ENCODE measurements at places on chromosomes 12 and 14.

DNA sequence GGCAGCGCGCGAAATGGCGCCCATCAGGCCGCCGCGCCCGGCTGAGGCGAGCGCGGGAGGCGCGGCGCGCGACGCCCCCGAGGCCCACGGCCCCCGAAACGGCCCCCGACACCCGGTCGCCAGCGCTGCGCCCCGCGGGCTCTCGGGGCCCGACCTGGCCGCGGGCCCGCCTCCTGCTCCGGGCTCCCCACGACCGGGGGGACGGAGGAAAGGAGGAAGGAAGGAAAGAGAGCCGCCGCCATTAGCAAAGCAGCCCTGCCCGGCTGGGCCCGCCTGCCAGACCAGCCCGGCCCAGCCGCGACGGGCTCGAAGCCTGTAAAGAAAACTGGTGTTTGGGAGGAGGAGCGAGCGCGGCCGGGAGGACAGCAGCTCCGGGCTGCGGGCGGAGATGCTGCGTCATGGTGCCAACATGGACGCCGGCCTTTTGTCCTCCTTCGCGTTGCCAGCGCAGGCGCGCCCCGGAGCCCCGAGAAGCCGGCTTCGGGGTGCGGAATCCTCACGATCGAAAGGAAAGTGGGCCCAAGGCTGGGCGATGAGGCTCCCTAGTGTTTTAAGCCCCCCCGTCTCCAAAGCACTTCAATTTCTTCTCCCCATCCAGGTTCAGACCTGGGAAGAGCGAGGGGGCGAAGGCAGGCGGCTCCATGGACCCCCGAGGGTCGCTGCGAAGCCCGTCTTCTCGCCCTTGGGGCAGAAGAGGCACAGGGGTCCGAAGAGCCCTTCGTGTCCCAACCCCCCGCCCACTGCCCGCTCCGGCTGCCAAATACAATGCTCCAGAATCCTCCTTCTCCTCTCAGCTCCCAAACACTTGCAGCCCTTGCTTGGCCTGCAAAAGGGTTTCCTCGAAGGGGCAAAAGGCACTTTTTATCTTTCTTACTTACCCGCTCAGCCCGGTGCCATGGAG, 2.9 kb upstream of the SETD1B start:
- peak; percentile 90 for DNase-seq

- DNase-seq, result no peak
Observed at GRCh38 chr12:58268069-58268468, 326.7 kb downstream of the ATP23 start.

DNA sequence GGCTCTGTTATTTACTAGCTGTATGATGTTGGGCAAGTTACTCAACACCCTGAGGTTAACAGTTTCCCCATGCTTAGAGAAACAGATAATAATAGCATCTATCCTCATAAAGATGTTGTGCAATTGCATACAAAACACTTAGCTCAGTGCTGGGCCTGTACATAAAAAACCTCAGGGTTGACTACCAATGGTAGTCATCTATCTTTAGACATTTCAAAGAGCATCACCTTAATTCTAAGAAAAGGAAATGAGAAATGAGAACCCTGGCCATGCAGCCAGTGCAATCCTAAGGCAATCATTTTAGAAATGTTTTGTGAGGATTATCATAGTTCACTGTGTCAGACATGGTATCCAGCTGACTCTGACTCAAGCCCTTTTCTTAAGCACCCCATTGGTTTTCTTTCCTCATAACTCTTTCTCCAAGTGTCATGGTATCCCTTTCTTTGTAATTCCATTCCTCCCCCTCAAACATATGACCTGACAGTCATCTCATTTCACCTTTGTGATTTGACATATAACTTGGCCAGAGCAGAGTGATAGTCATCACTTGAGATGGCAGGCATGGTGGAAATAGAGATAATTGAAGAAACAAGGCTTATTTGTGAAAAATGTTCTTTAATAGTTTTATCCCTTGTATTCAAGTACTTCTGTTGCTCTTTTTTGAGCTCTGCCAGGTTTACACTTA, 29.5 kb upstream of the OSBPL8 start:
- no peak for DNase-seq

DNA sequence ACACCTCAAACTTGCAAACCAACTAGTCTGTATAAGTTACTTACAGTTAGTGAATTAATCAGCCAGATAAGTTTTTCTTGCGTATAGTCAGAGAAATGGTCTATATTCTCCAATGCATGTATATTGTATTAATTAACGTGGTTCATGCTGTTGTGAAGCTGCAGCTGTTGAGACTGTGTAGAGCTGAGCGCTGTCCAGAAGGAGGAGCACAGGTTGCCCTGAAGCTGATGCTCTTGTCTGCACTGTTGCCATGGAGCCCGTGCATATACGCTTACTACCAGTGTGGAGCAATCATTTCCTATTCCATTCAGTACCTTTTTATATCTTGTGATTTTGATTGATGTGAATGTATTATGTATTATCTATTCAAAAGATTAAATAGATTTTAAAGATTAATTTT, 74.3 kb upstream of the ARID2 start:
- DNase-seq, result no peak

GRCh38 chr12:27924350-27925135, 48.0 kb downstream of the PTHLH start:
- DNase-seq, result no peak

GRCh38 chr12:23576372-23576771, 373.1 kb downstream of the SOX5 start:
- no peak for DNase-seq

DNA sequence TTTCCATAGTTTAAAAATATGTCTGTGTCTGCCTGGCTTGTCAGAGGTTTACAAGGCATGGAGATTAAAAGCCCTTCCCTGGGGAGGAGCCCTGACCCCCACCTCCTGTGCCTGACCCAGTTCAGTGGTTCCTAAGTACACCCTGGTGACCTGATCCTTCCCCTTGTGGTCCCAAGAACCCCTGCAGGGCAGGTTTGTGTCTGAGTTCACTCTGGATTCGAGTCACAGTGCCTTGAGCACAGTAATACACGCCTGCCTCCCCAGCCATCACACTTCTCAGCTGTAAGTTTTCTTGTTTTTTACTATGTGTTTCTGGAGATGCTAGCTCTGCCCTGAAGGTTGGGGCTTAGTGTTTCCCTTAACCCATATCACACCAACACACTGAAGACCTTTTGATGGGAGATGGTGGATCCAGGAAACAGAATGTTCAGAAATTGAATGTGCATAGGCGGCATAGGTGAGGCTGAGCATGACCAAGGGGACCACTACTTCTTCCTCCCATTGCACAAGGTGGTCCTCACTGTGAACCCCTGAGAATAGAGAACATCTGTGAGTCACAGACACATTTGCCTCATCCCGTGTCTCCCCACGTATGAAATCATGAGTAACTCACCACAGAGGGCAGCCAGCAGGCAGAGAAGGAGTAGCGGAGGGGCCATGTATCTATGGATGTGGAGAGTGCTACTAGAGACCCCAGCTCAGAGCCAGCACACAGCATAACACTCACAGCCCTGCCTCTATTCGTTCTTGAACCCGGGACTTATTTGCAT, 962.9 kb downstream of the TMEM121 start:
- no peak for DNase-seq

- DNase-seq, result no peak
Observed at GRCh38 chr12:30155001-30155730, 371.4 kb upstream of the TMTC1 start.

- DNase-seq, result no peak
Observed at GRCh38 chr12:108482717-108483212, 32.3 kb upstream of the FICD start.

DNA sequence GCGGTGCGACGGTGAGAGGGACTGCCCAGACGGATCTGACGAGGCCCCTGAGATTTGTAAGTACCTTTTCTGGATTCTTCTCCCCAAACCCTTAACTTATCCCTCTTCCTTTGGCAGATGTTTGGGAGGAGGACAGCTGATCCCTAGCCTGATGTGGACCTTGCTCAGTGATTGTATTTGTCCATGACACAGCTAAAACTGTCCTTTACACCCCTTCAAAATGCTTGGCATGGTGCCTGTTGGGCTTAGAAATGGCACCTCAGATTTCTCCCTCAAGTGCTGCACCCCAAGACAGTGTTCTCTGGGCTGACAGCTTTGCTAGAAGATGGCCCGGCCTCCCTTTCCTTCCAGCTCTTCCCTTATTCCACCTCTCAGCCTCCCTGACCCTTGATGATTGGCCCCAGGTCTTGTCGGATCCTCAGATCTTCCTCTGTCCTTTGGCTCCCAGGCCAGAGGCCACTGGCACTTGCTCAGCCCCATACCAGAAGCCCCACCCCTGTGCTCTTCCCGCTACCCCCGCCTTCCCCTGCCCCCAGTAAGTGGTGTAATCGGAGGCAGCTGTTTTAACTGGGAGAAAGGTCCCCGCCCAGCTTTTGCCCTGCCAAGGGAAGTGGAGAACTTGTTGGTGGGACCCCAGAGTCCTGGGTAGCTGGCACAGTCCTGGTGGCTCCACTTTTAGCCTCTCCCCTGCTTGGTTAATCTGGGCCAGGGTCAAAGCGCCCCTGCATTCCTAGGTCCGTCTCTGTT, 8.7 kb downstream of the LRP1-AS start:
- peak; percentile 24 for DNase-seq

- DNase-seq, result no peak
Observed at GRCh38 chr12:4628406-4628805, 20.4 kb downstream of the AKAP3 start.

DNA sequence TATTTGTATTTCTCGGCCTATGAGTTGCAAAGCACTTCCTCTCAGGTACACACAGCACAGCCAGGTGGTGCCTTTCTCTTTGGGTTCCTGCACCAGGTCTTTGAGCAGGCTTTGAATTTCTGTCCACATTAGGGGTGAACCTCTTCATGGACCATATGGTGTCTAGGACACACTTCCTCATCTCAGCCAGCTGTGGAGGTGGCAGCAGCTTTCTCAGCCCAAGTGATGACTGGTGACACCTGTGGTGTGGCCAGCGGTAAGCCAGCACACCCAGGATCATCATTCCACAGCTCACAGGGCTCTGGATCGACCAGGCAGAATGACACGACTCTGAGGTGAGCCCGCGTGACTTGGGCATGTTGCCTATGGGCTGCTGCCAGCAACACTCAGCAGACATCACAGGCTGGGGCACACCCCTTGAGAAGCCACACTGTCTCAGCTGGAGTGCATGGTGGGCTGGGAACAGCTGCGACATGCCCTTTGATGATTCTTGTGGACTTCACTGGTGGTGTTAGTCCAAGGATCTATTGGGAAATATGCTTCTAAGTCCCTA, 36.8 kb downstream of the SLC5A8 start:
- no peak for DNase-seq

GRCh38 chr12:5941907-5942306, 3.2 kb downstream of the ANO2 start:
- DNase-seq, result no peak

DNA sequence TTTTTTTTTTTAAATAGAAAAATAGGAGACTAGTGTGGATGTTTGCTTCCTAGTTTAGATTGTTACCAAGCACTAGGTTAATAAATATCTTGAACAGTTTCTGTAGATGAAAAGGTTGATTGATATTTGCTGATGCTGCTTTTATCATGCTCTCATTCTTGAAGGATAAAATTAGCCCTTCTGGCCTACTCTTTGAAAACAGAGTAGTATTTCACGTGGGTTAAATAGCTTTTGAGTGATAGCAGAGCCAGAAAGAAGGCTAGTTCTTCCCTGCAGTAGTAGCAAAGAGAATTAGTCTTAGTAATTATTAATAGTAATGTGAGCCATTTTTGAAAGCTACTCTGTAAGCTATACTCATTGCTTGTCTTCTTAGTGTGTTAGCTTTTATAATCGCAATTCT, 5.2 kb downstream of the NEDD1 start:
- no peak for DNase-seq

DNA sequence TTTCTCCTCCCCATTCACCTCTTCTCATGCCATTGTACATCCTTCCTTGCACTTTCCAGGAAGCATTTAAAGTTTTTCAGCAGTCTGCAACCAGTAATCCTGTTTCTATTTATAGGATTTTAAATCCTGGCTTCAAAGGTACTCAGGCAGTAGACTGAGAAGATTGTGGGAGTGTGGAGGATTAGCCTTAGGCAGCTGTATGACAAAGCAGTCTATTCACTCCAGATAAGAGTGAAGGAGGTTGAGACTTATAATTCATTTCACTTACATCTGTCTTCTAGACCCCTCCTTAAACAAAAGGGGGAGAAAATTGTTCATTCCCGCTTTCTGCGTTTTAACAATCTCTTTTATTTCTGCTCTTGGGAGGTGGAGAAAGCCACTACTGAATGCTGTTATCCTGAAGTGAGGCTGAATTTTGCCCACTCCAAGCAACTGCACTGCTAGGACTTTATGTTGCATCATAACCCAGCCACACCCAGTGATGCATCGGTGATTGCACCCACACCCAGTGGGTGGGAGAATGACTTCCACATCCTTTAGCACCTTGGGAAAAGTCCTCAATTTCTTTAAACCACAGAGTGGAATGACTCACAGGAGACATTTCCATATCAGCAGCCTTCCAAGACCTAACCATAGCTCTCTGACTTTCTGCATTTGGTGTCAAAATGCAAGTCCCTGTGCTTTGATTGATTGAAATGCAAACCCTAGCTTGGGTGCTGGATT, 382.5 kb upstream of the ATP2B1 start:
- no peak for DNase-seq

DNA sequence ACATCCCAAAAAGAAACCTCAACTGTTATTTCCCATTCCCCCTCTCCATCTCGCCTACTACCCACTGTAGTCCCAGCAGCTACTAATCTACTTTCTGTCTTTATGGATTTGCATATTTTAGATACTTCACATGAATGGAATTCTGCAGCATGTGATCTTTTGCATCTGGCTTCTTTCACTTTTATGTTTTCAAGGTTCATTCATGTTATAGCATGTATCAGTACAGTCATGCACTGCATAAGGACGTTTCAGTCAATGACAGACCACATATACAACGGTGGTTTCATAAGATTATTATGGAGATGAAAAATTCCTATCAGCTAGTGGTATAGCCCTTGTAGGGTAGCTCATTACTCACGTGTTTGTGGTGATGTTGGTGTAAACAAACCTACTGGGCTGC, 24.5 kb downstream of the PCNX4 start:
- DNase-seq, result no peak

DNA sequence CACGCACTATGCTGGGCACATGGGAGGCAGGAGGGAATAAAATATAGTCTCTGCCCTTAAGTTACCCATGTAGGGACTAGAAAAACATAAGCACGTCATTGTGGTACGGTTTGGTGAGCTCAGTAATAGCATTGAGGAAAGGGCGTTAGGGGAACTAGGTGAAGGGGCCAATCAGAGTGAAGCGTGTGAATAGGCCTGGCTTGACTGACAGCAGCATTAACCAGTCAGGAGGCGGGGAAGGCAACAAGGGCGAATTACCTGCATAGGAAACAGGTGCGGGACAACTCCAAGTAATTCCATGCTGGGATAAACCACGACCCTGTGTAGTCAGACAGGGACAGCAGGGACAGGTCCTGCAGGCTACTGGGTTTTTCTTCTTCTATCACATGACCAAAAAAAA, 107.7 kb downstream of the UNC79 start:
- DNase-seq, result no peak

DNA sequence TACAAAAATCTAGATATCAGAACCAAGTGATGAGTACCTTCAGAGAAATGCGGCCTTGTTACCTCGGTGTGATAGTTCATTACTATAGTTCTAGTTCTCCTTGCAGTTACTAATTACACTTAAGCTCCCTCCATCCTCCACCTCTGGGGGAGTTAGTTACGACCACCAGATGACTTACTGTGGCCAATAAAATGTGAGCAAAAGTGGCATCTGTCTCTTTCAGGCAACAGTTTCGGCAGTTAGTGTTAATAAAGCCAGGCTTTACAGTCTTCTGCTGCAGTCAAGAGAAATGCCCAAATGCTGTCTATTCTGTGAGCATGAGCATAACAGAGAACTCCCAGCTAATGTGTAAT, 6.0 kb downstream of the TXNDC16 start:
- no peak for DNase-seq

Measured in hematopoietic multipotent progenitor cell treated with erythropoietin and hydrocortisone succinate and interleukin-3 and kit ligand, for 15 days (in vitro differentiated cells).